ENCODE measurements at places on chromosomes 3 and 15. TPM values are rescaled to one million over a fixed set of nuclear protein-coding genes. Genes with fewer than 3 reads are reported as not detected.

Gene SAMD7
- not detected for total RNA-seq

Gene PSMA4
- total RNA-seq = 180 TPM

Gene THOC7
- total RNA-seq = 41.4 TPM

Gene PLCB2
- 0.73 TPM for total RNA-seq

Gene SENP7
- total RNA-seq = 8.8 TPM

Gene CLDN11
- 792 TPM for total RNA-seq

Gene WDR93
- total RNA-seq = not detected

Gene NRROS
- 3.3 TPM for total RNA-seq

Gene RASL12
- total RNA-seq = 6.6 TPM

Gene CELSR3
- 0.73 TPM for total RNA-seq

Gene AGBL1
- total RNA-seq = not detected

Gene LRTM1
- not detected for total RNA-seq

Gene SLC22A14
- 1.5 TPM for total RNA-seq

Gene CX3CR1
- under 0.01 TPM for total RNA-seq

Gene HRG
- total RNA-seq = not detected

Gene DAZL
- 0.37 TPM for total RNA-seq

Gene CPLX3
- total RNA-seq = not detected

Gene NR2E3
- total RNA-seq = 0.20 TPM

Gene TMEM87A
- 43.4 TPM for total RNA-seq

Gene FGF12
- under 0.01 TPM for total RNA-seq

Gene CAND2
- 1.1 TPM for total RNA-seq

Gene GPR62
- 0.20 TPM for total RNA-seq

Gene CCRL2
- under 0.01 TPM for total RNA-seq

Gene LDHAL6B
- total RNA-seq = not detected

Gene NKIRAS1
- 12.3 TPM for total RNA-seq

Gene ARHGAP11A
- total RNA-seq = 32.6 TPM

Gene A4GNT
- not detected for total RNA-seq

Gene PRRT3
- 2.6 TPM for total RNA-seq

Gene CHSY1
- 27.2 TPM for total RNA-seq

All from subcutaneous preadipocyte (primary cell).